ENCODE measurements at places on chromosomes 16 and 17.

DNA sequence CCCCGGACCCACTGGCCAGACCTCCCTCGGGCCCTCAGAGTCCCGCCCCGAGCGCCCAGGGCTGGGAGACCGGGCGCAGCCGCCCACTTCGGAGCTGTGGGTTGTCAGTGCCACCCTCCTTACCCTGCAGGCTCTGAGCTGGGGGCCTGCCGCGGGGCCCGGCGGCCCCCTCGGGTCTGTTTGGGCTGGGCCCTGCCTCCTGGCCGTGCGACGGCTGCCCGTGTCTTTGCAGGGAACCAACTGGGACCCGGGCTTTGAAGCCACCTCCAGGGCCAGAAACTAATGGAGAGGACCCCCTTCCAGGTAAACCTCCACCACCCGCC lies 443 bp downstream of the TEDC2 start:
- no peak for DNase-seq

- DNase-seq = no peak
Measured at GRCh38 chr16:56823081-56823733, 41.8 kb upstream of the SLC12A3 start.

GRCh38 chr16:69523566-69524305 lies 42.0 kb upstream of the NFAT5 start:
- no peak for DNase-seq

DNA sequence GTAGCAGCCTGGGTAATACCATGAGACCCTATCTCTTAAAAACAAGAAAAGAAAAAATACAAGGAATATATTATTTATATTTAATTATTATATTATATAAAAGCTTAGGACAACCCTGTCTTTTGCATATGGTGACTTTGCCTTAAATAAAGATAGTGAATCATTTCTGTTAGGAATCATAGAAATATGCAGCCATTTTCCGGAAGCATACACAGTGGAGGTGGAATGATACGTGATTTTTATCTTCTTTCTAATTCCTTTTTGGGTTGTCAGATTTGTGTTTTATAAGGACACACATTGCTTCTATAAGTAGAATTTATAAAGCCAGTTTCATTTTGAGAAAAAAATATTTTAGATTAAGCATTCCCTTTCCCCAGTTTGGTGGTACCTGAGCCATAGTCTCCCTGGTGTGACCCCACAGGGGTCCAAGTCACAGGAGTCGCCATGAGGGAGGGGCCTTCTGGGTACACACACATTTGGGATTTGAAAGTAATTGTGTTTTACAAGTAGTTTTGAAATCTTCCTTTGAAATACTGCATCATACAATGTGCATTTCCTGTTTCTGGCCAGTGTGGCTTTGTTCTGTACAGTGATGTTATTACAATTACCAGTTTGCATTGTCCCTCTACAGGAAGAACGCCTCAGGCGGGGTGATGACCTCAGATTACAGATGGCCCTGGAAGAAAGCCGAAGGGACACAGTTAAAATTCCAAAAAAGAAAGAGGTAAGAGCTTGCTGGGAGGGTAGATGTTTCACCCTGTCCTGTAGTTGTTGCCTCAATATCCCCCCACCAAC lies 50.9 kb downstream of the B9D1 start:
- DNase-seq = no peak

- no peak for DNase-seq
Measured at GRCh38 chr17:73226556-73227172, 33.8 kb downstream of the COG1 start.

- peak; percentile 42 for DNase-seq
Measured at GRCh38 chr16:69481901-69482341, 57.5 kb downstream of the CYB5B start.

DNA sequence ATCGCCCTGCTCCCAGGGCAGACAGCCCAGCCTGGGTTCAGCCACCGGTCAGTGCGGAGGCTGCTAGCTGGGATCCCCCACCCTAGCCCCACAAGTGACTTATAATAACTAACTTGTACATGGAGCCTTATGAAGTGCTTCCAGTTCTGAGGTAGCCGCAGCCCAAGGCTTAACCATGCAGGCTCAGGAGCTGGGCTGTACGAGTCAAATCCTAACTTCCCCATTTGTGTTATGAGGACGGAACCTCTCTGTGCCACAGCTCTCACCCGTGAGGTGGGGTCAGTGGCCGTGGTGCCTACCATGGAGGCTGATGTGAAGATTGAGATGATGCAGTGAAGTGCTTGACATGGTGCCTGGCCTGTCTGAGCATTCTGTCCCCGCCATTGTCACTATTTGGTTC lies 27.8 kb upstream of the GOSR2 start:
- DNase-seq = no peak

- DNase-seq = no peak
Measured at GRCh38 chr17:49922095-49922494, 46.9 kb upstream of the DLX4 start.

GRCh38 chr17:45404870-45405249 lies 27.8 kb downstream of the ARHGAP27 start:
- DNase-seq = no peak

DNA sequence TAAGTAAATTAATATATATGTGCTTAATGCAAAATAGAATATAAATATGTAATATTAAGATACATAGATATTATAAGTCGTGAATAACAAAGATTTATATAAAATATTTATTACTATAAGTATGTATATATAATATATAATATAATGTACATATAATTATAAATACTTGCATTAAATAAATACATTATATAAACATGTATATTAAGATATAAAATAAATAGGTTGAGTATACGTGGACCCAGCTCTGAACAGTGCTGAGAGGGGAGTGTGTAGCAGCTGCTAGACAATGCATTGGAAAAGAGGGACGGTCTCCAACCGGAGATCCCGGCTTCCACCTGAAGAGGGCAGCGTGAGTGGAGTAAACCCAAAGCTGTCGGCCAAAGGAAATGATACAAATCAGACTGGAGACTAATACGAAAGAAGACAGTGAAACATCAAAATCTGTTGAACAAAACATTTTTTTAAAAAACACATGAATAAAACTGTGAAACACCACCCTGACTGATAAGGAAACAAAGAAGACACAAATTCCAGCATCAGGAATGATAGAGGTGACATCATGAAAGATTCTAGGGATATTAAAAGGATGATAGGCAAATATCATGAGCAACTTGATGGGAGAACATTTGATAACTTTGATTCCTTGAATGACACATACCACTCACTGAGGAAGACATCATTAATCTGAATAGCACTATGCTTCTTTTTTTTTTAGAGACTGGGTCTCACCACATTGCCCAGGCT lies 125.4 kb upstream of the CHMP6 start:
- peak; percentile 86 for DNase-seq

GRCh38 chr17:39393736-39394135 lies 7.7 kb downstream of the FBXL20 start:
- no peak for DNase-seq

DNA sequence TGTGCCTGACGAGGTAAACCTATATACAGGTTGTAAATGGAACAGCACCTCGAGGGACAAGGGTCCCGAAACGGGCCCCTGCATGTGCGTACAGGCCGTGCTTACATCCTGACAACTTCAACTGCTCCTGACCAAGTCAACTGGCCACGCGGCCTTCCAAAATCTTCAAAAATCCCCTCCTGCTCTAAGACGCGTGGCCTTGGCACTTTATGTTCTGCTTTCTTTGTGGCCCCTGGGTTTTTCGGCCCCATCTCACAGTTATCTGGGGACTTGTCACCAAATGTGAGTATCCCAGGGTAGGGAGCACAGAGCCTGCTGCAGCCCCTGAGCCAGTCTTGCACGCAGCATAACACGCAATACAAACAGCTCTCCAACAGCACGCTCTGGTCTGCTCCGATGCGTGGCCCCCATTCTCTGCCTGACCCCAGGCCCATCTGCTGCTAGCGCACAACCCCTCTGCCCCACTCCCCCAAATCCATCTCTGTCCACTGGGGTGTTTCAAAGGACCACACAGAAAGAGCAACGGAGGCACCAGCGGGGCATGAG lies 659 bp downstream of the RPH3AL start:
- no peak for DNase-seq

DNA sequence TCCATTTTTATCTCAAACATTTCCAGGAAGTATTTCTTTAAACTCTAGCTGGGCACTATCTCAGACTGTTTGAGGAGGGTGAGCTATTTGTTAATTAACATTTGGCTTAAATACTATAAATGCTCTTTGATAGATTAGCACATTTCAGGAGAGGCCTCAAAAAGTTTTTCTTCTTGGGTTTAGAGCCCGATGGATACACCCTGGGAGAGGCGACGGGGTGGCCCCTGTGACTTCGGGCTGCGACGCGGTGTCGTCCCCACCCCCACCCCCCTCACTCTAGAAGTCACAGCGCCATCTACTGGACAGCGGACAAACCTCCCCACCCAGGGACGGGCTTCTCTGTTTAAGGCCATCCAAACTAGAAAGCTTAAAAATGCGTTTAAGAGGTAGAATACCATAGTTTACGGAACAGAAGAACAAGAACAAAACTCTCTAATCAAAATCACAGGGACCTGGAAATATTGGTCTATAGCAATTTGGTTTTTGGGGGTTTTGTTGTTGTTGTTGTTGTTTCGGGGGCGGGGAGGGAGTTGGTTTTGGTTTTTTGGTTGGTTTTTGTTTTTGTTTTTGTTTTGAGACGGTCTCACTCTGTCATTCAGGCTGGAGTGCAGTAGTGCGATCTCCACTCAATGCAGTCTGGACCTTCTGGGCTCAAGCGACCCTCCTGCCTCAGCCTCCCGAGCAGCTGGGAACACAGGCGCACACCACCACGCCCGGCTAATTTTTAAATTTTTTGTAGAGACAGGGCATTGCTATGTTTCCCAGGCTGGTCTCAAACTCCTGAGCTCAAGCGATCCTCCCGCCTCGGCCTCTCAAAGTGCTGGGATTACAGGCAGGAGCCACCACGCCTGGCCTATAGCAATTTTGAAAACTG lies 254.4 kb downstream of the C16orf95 start:
- DNase-seq = peak; percentile 80

DNA sequence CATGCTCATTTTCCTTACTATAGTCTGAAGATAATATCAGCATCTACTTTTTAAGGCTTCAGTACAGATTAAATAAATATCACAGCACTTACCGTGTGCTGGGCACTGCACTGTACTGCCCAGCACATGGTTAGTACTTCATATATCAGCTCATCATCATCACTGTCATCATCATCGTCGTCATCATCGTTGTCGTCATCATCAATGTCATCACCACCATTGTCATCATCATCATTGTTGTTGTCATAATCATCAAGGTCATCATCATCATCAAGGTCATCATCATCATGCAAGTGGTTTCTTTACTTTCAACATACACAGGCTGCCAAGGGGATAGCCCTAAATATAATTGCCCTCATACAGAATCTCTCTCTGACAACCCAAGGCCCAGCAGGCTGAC lies 275.1 kb downstream of the ABCC12 start:
- no peak for DNase-seq

GRCh38 chr17:3773511-3773910 lies 27.5 kb downstream of the ITGAE start:
- DNase-seq = no peak

DNA sequence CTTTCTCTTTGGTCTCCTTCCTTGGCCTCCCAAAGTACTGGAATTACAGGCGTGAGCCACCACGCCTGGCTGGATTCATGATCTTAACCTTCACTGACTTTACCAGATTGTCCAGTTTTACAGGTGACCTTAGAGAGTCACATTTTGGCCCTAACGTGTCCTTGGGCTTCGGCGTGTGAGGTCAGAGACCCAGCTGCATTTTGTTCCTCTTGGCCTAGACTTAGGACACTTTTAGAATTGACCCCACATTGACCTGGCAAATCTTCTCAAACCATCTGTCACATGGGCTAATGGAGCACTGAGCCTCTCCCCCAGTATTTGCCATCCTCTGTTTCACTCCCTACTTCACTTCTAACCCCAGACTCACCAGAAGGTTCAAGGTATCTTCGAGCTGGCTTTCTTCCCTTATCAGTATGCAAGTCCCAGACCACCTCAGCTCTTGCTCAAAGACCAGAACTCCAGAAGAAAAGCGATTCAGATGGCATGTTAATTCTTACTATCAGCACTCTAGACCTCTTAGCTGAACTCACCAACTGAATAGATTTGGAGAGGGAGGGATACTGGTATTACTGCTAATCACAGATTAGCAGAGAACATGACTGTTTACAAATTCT lies 1.7 kb upstream of the CYTH1 start:
- DNase-seq = no peak

GRCh38 chr17:78865682-78866390 lies 25.2 kb upstream of the USP36 start:
- DNase-seq = peak; percentile 87

GRCh38 chr16:17414421-17414820 lies 56.3 kb downstream of the XYLT1 start:
- no peak for DNase-seq

- no peak for DNase-seq
Measured at GRCh38 chr17:78922816-78923498, 2.2 kb downstream of the TIMP2 start.

GRCh38 chr17:77749321-77749751 lies 209.2 kb upstream of the TNRC6C start:
- no peak for DNase-seq

DNA sequence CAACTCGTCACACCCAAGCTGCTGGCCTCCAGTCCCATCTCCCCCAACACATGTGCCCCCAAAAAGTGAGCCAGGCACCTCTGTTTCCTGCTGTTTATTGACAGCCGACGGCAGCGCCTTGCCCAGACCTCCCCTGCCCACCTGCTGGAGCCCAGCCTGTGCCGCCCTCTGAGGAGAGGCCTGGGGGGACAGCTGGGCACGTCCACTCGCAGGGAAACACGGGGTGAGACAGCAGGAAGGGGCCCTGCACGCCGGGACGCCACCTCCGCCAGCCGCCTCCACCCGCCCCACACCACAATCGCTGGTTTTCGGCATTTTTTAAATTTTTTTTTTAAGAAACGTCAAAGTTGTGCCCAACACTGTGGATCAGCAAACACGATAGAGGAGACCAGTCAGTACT lies 19.3 kb downstream of the CASKIN1 start:
- DNase-seq = no peak

DNA sequence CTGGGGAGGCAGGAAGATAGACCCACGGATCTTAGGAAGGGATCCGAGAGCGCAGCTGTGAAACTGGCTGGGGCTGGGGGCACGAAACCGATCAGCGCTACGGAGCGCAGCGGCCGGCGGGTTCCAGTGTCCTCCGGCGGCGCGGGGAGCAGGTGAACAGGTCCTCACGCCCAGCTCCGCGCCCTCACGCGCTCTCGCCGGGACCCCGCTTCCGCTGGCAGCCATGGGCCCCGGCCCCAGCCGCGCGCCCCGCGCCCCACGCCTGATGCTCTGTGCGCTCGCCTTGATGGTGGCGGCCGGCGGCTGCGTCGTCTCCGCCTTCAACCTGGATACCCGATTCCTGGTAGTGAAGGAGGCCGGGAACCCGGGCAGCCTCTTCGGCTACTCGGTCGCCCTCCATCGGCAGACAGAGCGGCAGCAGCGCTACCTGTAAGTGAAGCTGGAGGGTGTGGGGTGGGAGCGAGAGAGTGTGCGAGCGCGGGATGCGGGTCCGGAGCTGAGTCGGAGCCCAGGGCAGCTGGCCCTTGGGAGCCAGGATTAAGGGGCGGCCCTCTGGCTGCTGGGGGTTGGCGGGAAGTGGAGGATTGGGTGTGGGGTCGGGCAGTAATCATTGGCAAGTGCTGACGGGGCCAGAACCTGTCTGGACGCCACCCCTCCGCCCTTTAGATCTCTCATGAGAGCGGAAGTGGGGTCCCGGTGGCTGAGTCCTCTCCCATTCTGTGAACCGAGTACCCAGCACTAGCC lies 479 bp downstream of the ITGA3 start:
- peak; percentile 69 for DNase-seq

- DNase-seq = peak; percentile 65
Measured at GRCh38 chr17:40582328-40582901, 17.1 kb upstream of the CCR7 start.

All from endothelial cell (in vitro differentiated cells).